ENCODE measurements at places on chromosomes 2 and 18.

DNA sequence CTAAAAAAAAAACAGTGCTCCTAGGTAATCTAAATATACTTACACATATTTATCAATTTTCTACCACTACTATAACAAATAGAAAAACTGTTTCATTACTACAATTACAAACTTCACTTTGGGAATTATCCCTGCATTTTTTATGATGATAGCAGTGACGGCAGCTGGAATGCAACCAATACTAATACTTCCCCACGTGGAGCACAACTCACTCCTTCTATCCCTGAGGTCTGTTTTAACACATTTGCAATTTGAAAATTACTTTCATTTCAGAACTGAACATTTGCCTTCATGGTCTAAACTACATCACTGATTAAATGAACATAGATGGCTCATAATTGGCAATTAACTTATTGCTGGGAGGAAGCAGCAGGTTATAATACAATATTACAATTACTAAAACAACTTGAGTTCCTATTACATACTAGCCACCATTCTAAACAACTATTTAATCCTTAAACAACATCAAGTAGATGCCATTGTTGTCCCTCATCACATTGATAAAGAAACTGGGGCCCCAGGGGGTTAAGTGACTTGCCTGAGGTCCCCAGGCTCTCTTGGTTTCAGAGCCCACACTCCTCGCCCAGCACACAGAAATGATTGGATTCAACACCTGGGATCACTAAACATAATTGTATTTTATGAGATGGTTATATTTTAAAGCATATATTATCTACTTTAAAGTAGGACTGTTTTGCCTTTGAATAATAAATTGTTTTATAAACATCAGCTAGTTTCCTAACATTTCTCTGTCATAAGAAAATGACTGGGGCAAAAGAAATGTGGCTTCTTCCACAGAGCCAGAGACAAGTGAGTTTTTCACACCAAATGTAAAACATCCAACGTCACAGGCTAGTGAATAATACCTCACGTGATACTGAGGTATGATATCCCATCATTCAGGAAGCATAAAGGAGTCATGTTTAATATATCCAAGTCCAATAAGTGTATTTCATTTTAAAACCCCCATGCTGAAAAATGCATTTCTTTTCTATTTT, 6.2 kb downstream of the COLEC12 start:
- DNase-seq: no peak

DNA sequence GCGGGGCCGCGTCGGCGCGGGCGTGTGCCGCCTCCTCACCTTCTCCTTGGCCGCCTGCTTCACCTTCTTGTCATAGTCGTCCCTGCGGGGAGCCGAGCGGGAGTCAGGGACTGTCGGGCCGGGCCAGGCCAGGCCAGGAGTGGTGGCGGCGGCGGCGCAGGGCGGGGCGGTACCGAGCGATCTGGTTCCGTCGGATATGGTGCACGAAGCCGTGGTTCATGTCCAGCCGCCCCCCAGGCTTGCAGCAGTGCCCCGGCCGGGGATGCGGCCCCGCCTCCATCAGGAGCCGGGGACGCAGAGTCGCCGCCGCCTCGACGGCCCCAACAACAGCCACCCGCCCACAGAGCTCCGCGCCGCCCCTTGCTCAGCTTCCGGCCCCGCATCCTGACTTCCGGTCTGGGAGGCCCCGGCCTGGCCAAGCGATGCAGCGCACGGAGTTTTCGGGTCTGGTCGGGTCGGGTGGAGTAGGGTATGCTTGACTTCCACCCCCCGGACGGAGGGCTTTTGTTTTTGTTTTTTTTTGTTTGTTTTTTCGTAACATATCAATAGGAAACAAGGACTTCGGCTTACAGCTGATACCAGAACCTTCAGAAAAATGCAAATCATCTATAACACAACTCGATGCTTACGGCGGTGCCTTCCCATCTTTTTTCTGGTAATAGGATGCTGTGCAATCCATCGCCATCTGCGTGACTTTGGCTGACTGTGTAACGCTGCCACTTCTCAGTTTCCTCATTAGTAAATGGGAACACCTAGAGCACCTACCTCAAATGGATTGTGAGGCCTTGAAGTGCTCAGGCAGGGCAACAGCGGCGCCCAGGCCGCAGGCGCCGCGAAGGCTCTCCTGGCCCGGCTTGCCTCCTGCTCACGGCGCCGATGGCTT, at the start of gene C2orf68:
C2orf68 (minus strand) TSS at position 362 of the 883 bp plus-strand sequence; CDS start at position 280, 82 bp downstream.
- DNase-seq: peak; percentile 87

DNA sequence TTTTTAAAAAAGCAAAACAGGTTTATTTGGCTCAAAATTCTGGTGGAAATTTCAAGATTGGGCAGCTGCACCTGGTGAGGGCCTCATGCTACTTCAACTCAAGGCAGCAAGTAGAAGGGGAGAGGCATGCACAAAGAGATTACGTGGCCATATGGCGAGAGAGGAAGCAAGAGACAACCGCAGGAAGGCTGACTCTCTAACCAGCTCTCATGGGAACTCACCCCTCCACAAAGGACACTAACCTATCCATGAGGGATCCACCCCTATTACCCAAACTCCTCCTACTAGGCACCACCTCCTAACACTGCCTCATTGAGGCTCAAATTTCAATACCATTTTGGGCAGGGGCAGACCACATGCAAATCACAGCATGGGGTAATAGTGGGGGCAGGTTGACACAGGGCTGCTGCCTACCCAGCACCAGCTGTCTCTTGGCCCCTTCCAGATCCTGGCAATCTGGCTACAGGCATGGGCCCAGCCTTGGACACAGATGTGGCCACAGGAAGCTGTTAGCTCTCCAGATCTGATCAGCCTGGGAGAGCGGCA, 2.0 kb upstream of the CAPN10 start:
- no peak for DNase-seq

DNA sequence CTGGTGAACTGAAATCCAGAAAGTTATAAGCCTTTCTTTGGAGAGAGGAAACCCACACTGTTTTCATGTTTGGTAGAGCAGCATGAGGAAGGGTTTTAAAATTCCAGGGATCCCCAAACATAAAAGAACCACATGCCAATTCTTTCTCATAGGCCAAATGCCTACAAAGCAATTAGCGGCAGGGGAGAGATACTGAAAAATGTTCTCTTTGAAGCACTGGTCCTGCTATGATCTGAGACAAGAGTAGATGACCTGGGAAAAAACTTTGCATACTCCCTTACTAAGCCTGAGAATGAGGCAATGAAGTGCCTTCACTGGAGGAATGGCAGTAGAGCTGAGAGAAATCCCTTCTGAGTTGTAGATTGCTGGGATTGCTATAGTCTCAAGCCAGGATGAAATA, 1261.7 kb downstream of the DSC3 start:
- DNase-seq: no peak

DNA sequence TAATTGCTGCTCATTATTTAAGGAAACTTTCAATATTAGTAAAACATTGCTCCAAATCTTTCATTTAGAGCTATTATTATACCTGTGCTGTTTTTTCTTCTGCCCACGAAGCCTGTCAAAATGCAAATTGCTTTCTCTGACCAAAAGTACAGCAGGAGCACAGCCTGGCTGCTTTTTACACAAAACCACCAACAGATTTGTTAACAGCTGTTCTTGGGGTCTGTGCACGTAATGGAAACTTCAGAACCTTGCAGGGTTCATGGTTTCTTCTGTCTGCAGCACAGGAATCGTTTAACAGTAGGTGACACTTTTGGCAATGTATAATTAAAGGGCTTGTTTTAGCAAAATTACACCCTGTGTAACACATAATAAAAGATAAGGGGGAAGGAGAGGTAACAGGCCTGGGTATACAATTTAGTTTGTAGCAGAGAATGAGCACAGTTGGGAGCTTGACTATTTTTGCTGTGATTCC, 447.3 kb downstream of the KCNJ3 start:
- DNase-seq: no peak

GRCh38 chr2:190318931-190319554, 583 bp downstream of the HIBCH start:
- DNase-seq: peak; percentile 3

- no peak for DNase-seq
Observed at GRCh38 chr2:69241093-69241492, 145.9 kb downstream of the GFPT1 start.

DNA sequence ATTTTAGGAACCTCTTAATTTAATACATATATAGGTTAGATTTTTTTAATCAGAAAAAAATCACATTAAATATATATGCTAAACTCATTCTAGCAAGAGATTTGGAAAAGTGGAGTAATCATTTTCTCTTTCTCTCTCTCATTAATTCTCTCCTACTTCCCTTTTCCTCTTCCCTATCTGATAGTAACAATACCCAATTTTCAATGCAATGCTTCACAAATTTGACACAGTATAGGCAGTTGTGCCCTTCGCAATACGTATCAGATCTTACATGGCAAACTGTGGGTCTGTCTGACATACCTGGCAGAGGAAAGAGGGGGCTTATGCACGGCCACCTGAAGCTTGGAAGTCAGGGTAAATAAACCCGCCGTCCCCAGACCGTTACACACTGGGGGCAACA, 444.3 kb downstream of the NBAS start:
- DNase-seq: no peak

DNA sequence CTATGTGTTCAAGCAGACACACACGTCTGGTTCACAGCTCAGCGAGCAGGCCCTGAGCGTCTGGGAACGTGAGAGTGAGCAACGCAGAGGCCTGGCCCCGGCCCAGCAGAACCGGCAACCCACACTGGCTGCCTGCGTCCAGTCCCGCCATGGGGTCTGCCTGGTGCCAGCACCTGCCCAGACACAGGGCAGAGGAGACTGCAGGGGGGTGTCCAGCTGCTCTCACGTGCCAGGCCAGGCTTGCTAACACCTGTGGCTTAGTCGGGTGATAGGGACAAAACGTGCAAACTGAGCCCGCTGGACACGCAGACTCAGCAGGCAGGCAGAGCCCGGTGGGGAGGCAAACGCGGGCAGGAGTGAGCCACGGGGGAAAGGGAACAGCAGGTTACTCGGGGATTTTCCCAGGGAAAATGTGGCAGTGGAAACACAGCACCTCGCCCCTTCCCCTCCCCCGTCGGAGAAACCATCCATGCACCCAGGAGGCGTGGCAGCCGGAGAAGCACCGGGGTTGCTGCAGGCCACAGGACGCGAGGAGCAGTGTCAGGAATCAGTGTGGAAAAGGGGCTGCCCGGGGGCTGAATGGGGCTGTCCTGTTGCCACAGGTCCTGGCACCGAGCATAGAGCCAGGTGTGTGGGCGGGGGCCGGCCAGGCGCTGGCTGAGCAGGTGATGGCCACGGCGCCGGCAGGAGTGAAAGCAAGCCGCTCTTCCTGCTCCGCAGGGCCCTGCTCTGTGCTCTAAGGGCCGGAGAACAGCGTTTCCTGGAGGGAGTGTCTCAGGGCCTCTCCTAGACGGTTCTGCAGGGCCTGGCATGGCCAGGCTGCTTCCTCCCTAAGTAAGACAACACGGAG, 154.7 kb downstream of the HDAC4 start:
- DNase-seq: no peak

DNA sequence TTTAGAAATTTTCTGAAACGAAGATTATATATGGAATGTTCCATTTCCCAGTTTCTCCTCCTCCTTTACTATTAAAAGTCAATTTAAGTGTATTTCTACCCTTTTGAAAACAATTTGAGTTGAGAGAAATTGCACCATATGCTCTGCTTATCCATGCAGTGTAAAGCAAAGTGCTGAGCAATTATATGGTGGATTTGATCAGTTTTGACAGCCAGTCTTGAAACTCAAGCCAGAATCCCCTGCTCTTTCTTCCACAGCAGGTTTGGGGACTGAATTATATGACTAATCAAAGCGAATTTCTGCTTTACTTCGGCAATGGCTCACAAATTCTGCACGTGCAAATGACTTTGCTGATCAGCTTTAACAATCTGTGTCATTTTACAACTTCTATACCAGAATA, 1183.6 kb downstream of the LRP1B start:
- DNase-seq: no peak

- DNase-seq: no peak
Observed at GRCh38 chr18:22667616-22668422, 250.1 kb upstream of the CTAGE1 start.

- no peak for DNase-seq
Observed at GRCh38 chr2:37026050-37026449, 58.1 kb downstream of the HEATR5B start.

- no peak for DNase-seq
Observed at GRCh38 chr2:242085941-242086621, 216.6 kb downstream of the RTP5 start.

DNA sequence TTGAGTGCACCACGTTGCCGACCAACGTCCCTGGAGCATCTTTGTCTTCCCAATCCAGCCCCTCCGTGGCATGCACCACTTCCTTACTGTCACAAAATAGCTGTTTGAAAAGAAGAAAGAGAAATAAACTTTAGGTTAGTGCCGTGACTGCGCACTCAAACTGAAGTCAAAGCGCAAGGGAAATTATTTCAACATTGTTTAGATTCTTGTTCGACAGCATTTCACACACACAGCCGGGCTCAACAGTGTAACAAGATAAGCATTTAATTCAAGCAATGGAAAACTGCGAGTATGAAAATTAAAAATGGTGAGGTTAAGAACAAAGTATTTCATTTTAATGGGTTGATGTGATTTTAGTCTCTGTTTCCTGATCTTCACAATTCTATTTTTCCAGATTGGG, 108.6 kb downstream of the NXPH2 start:
- DNase-seq: no peak

DNA sequence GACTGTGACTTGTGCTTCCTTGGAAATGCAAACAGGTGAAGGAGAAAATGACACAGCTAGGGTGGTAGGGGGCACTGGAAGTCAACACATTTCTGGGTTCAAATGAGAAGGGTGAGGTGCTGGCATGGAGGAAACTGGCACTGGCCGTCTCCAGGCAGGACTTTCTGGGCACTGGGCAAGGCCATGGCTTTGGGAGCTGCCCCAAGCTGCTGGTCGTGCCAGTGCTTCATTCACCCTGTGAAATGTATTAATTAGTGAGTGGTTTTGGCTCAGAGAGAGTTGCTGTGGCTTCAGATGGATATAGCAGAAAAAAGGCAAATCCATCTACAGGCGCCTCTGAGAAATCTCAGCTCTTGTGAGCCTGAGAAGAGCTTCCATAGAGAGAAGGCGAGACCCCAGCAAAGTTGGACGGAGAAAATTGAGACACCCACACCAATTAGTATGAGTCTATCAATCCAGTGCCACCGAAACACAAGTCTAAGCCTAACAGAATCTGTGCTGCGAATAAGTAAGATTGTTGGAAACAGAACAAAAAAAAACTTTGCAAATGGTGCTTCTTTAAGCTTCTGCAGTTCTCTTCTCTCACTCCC, 202.1 kb upstream of the TNP1 start:
- no peak for DNase-seq

DNA sequence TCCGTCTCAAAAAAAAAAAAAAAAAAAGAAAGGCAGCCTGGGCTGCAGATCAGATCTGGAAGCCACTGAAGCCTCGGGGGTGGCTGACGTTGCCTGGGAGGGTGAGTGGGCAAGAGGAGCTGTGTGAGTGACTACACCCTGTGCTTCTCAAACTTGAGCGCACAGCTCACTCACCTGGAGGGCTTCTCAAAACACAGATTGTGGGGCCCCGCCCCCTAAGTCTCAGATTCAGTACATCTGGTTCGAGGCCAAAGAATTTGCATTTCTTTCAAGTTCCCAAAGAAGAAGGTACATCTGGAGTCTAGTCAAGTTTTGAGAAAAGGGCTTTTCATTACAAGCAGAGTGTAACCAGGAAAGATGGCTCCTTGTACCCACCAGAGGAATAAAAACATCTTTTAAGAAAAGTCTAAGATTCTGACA, 97.7 kb upstream of the CAB39 start:
- no peak for DNase-seq
